ENCODE measurements at places on chromosomes 4 and X. TPM values are rescaled to one million over a fixed set of nuclear protein-coding genes. Genes with fewer than 3 reads are reported as not detected.
A peak's percentile ranks its signal among the peaks of the same experiment; 100 is the strongest.

- DNase-seq: no peak
Measured at GRCh38 chrX:124333862-124334261, 1.4 kb downstream of the TEX13D start.

GRCh38 chr4:152747444-152747843, 32.1 kb downstream of the TIGD4 start:
- no peak for DNase-seq

Gene XG
- 1.3 TPM for total RNA-seq

- DNase-seq: no peak
Measured at GRCh38 chrX:119410027-119410819, 11.1 kb downstream of the SLC25A43 start.

DNA sequence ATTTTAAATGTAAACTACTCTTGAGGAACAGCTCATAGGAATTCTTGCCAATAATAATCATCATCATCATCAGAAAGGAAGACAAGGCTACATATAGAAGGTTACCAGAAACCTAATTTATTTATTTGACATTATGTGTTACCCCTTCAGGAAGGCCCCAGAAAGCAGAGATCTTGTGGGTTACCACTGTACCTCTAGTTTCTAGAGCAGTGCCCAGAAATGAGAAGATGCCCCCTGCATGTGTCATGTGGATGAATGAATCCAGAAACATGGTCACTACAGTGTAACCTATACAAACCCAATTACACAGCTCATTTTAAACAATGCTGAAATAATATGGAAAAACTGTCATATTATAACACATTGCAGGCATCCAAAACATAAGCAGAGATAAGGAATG, 70.4 kb downstream of the ARAP2 start:
- no peak for DNase-seq

DNA sequence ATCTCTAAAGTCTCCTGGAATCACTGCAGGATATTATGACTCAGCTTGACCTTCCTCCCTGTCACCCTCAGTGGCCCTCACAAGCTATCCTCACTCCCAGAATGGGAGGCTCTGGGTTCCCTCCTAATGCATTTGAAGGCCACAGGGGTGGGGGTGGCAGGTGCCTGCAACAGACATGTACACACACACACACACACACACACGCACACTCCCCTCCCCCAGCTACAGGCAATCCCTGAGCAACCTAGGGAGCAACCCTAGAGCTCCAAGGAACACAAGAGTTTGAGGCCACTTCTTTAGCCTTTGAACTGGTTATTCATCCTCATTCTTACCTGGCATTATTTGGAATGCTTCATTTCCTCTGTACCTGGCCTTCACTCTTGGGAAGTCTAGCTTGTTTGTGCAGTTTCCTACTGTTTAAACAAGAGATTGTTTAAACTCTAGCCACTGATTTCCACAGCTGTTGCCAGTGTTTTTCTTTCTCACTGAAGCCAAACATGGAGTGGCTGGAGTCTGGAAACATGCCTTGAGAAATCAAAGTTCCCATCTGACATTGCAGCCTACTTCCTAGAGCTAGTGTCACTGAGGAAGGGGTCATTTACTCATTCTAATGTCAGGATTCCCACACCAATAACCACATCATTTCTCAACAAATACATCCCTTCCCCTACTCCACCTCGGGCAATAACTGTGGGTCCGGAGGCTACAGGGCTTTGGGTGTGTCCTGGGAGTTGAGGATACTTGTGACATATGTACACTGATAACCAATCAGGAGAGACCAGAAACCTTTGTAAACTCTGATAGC, 37.7 kb downstream of the MAOA start:
- DNase-seq: no peak

- no peak for DNase-seq
Measured at GRCh38 chrX:135168486-135168885, 2.7 kb downstream of the CT55 start.

DNA sequence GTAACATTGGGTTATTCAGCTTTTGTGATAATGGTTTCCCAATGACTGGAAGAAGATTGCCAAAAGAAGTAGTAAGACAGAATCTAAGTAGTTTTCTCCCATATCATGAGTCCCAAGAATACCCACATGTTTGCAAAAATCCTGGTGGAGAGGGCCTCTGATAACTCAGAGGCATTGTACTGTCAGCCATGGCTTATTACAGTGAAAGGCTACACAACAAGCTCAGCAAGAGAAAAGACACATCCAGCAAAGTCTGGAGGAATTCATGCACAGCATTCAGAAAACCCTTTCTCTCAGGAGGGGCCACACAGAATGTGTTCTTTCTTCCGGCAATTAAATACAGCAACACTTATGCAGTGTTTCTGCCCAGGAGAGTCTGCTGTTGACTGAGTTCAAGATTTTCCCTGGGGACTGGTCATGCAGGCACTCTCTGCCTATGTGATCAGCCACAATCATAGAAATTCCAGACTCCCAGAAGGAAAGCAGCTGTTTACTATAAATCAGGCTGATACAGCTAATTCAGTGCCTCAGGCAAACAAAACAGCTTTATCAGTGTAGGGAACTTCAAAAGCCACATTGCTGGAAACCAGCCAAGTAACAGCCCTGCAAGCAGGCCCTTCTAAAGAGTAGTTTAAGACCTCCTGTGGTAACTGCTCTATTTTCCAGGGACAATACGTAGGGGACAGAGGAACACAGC, 937.1 kb downstream of the CCSER1 start:
- peak; percentile 71 for DNase-seq

Gene UBA6
- 88.6 TPM for total RNA-seq

Gene CDKL2
- 2.1 TPM for total RNA-seq

DNA sequence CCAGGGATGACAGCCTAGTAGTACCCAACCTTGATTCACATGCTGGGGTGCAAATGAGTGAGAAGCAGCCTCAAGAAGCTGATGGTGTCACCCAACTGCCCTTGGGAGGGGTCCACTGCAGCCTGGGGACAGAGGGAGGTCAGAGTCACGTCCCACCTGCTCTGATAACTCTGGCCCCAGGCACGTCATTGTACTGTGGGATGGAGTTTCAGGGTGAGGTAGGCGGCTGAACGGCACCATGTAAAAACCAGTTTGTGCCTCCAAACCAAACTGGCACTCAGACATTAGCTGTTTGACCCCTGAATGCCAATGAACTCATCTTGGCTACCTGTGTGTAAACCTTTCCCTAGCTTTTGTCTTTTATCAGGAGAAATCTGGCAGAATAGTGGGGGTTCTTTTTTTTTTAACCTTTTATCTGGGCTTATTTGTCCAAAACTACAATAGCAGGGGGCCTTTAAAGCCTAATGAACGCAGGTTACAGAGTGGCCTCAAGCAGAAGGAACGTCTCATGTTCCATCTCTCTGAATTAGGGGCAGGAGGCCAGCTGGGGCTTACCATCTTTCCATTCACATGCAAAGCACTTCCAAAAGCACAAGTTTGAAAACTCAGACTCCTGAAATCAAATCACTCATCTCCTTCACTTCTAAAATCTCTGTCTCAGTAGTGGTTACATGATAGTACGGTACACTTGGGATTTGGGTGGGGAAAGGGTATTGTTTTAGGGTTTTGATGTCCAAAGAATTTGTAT, 89.4 kb downstream of the IRF2 start:
- DNase-seq: no peak

DNA sequence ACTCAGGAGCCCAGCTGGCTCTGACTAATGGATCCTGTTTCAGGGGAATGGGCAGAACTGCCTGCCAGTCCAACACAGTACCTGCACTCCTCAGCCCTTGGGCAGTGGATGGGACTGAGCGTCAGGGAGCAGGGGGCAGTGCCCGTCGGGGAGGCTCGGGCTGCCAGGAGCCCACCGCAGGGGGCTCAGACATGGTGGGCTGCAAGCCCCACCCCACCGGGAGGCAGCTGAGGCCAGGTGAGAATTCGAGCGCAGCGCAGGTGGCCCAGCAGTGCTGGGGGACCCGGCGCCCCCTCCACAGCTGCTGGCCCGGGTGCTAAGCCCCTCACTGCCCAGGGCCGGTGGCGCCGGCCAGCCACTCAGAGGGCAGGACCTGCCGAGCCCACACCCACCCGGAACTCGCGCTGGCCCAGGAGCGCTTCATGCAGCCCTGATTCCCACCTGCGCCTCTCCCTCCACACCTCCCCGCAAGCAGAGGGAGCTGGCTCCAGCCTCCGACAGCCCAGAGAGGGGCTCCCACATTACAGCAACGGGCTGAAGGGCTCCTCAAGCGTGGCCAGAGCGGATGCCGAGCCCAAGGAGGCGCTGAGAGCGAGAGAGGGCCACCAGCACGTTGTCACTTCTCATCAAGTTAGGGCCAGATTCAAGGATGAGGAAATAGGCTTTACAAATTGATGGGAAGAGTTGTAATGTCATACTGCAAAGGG, 668.8 kb downstream of the GALNTL6 start:
- DNase-seq: no peak

DNA sequence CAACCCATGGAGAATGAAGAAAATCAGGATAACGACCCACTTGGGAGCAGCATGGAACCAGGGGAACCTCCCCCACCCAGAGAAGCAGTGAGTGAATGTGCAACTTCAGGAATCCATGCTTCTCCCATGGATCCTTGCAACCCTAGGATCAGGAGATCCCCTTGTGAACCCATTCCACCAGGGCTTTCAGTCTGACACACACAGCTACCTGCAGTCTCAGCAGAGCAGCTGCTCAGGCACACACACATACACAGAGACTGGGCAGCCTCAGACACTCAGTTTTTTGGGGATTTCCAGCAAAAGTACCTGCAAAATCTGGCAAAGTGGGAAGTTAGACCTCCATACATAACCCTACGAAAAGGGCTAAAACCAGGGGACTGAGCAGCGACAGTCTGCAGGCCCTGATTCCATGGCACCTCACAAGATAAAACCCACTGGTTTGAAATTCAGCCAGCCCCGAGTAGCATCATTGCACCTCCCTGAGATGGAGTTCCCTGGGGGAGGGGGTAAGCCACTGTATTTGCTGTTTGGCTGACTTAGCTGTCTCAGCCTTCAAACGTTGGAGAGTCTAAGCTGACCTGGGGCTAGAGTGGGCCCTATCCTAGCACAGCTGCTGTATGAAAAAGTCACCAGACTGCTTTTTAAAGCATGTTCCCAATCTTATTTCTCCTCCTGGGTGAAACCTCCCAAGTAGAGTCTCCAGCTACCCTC, 737.5 kb upstream of the NDST4 start:
- DNase-seq: no peak

- no peak for DNase-seq
Measured at GRCh38 chr4:72991873-72992272, 77.6 kb downstream of the COX18 start.

Gene KLF8
- total RNA-seq: 9.6 TPM

DNA sequence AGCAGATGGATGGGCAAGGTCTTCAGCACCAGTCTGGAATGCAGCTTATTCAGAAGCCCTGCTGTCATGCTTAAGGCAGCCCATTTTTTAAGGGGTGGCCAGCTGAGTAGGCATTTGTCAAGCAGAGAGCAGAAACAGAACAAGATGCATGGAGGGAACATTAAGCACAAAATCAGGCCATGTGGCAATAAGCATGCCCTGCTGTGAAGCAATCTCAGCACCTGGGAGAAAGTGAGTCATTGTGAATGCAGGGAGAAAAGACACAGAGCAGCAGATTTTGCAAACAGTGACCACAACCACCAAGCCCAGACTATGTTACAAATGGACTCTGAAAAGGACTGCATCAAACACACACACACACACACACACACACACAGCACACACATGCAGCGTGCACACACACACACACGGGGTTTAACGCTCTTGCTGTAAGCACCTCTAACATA, 94.1 kb upstream of the GALNT7 start:
- no peak for DNase-seq

- no peak for DNase-seq
Measured at GRCh38 chr4:163201358-163201757, 34.7 kb upstream of the NAF1 start.

Gene PNMA5
- not detected for total RNA-seq

GRCh38 chr4:123673971-123674370, 277.4 kb downstream of the SPRY1 start:
- DNase-seq: no peak

- DNase-seq: no peak
Measured at GRCh38 chr4:183318656-183319055, 1.4 kb downstream of the CLDN22 start.

DNA sequence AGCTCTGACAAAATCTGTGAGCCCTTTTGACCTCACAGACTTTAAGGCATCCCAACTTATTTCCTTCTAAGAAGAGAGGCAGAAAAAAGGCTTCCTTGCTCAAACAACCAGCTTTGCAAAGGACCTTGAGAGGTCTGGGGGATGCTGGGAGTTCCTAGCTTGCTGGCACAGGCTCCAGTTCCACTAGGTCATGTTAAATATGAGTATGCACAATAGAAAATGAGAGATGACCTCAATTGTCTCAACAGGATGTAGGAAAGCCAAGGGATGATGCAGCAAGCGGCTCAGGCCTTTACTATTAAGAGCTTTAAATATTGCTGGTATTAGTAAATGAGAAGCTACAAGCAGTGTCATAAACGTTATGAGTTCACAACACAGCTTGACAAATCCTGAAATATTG, 13.3 kb upstream of the ZNF827 start:
- no peak for DNase-seq

DNA sequence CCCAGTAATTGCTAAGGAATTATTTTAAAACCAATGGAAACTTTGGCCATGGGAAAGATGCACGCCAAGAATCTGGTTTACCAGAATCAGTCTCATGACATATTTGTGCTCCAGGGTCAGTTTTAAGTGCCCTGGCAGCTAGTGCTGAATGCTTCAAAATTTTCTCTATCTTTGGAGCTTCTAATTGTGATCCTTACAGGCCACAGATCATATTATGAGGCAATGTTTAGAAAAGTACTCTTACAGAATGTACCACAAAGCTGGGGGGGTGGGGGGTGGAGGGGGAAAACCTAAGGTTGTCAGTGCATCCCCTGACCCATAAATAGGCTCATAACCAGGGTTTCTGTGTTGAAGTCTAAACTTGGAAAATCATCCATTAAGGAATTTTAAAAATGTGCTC, 514.5 kb downstream of the INPP4B start:
- no peak for DNase-seq

DNA sequence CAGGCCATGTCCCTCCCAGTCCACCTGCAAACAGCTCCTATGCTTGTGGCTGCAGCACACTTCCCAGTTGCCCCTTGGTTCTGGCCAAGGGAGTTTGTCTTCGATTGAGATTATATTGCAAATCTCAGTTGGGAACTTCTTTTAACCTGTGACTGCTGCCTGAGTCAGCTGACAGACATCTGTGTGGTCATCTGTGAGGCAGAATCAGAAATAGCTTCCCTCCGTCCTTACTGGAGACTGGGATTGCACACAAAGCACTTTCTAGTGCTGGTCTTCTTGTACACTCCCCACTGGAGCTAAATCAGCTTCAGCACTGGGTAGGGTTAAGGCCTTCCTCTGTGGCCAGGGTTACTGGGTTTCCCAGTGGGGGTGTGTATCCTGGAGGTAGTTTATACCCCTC, 34.3 kb downstream of the ZNF330 start:
- DNase-seq: no peak

GRCh38 chr4:185592845-185593488, 57.7 kb upstream of the PDLIM3 start:
- DNase-seq: no peak
